ENCODE measurements at places on chromosomes 2 and 18.

- peak; percentile 13 for DNase-seq
These were observed 775 bp downstream of the SNED1 start for GRCh38 chr2:240998995-240999791.

GRCh38 chr18:80172056-80172455, 63.0 kb downstream of the ADNP2 start:
- no peak for DNase-seq

- peak; percentile 10 for DNase-seq
These were observed 18.9 kb downstream of the GPR35 start for GRCh38 chr2:240644171-240644651.

GRCh38 chr2:320561-320960, 32.7 kb upstream of the ALKAL2 start:
- DNase-seq: no peak

DNA sequence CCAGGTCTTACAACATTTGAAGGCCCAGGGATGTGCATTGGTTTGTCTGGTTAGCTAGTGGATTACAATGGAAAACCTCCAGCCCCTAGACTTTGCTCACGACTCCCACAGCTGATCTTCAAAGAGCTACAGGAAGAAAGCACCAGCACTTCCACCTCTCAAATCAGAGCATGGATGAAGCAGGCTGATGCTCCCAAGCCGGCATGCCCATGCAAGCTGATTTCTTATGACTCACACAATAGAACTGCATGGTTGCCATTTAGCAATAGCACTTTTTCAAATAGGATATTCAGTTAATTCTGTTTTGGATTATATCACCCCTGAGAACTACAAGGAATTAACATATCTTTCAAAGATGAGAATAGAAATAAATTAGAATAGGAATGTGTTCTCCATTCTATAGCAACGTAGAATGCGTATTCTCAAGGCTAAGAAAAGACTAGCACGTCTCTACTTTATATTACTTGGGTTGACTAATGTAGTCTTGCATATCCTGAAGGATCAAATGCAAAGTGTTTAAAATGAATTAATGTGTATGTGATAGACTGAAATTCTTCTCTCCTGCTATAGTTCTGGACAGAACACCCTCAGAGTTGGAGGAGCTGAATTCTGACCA, 292.4 kb downstream of the TRIB2 start:
- DNase-seq: no peak

- no peak for DNase-seq
These were observed 20.5 kb downstream of the PUM2 start for GRCh38 chr2:20330192-20330591.

DNA sequence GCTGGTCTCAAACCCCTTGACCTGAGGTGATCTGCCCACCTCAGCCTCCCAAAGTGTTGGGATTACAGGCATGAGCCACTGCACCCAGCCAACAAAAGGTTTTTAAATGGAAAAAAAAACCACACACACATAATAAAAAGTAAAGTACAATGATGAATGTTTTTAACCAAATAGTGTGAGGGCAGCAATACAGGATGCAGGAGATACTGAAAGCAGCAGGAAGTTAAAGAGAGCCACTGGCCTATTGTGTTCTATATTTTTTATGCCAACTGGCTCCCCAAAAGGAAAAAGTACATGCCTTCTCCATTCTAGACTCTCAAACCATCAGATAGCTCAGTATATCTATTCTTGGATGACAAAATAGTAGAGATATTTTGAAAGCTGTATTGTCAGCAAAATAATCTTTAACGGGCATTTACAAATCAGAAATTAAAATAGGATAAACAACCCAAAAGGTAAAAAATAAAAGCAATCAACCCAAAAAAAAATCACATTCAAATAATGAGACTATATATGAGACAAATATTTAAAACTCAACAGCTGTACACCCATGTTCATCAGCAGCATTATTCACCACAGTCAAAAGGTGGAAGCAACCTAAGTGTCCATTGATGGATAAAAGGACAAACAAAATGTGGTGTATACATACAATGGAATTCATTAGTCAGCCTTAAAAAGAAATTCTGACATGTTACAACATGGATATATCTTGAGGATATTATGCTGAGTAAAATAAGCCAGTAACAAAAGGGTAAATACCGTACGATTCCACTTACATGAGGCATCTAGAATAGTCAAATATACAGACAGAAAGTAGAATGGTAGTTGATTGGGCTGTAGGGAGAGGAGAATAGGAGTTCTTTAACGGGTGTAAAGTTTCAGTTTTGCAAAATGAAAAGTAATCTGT, 26.2 kb downstream of the GPATCH11 start:
- no peak for DNase-seq

DNA sequence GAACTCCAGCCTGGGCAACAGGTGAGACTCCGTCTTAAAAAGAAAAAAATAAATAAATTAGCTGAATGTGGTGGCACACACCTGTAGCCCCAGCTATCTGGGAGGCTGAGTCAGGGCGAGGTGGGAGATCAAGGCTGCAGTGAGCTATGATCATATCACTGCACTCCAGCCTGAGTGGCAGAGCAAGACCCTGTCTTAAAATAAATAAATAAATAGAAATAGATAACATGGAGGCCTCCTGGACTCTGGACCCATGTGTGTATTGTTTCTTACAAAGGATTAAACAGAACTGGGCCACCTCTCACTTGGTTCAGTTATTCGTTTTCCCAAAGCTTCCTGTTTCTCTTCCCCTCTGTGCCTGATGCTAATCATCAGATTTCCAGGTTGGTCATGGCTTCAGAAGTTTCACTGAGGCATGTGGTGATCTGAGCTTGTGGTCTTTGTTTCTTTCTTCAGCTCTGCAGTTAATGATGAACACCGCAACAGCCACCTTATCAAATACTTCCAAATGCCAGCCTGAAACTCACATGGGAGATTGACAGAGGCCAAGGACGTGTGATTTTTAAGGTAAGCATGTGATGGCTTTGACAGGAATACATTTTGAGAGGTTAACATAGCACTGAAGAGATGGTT, 83.3 kb upstream of the MAP4K4 start:
- no peak for DNase-seq

DNA sequence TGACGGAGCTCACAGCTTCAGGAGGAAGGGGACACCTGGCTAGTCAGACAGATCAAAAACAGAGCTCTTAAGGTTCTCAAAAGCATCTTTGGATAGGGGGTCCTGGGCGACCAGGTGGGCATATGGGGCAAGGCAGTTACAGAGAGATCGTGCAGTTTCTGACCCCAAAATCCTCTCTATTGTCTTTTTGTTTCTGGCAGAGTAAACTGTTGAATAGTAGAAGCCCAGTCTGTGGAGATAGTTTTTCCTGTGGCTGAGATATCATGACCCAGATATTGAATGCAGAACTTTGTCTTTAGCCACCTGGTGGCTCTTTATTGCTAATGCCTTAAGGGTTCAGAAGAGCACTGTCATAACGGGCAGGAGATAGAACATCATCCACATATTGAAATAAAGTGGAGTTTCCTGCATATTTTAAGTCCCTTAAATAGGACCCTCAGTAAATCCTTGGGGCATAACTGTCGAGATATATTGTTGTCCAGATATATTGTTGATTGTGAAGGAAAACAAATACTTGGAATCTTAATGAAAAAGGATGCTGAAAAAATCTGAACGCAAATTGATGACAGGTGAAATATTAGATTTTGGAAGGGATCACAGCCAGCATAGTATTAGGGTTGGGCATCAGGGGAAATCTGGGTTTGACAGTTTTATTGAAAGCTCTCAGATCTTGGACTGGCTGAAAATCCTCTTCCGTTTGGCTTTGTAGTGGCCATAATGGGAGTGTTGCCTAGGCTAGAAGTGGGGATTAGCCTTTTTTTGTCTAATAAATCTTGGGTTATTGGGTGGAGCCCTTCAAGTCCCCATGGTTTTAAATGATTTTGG, 14.1 kb upstream of the ZDBF2 start:
- DNase-seq: no peak

DNA sequence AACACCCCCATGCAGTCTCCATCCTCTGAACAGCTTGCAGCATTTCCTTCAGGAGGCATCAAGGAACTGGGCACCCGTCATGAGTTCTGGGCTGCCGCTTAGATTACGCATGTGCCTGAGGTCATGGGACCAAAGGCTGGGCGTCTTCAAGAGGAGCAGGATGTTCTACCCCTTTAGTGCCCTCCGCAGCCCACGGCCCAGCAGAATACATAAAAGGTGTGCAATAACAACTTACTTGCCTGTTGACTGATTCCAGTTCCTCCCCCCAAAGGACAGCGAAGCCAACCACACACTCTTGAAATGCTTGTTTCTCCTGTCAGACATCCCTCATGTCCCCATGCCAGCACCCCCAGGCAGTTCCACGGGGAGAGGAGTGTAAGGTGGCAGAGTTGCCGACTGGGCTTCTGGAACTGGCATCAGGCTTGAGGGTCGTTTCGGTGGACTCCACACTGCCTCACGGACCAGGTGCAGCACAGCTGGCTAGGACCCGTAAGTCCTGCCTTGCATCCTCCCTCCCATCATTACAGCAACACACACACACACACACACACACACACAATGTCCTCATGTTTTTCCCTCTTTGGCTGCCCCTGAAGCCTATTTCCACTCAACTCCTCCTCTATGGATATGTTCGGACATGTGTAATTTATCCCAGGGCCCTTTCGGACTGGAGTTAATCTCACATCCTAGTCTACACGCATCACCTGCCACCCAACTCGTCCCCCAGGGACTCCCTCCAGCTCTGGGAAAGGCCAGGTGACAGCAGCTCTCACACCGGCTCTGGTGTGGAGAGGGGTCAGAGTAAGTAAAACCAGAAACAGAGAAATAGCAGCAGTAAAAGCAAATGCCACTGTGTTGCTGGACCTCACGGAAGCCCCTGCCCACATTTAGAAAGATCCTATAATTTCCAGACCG, 200.7 kb downstream of the BCL11A start:
- peak; percentile 73 for DNase-seq

- DNase-seq: no peak
These were observed 108.4 kb upstream of the TTN start for GRCh38 chr2:178915423-178916173.

DNA sequence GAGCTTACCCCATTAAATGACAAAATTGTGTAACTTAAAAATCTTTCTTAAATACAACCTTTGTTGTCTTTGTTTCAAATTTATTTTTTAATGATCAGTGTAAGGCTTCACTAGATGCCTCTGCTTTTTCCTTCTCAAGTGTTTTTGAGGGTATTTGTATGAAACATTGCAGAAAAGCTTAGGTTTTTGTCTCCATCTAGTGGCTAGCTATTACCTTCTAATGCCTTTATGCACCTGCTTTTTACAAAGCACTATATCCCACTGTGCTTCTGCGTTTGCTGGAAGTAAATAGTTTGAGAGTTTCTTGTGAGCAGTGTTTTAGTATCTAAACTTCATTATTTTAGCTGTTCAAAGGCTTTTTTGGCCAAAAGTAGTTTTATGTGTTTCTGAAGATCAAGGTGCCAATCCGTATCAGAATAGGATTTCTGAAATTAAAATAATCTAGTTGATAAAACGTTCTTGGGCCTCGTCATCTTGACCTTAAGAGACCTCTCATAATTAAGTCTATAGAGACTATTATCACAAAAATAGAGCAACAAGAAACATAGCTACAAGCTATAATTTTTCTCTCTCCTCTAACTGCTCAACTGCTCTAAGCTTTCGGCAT, 47.0 kb downstream of the IWS1 start:
- no peak for DNase-seq

DNA sequence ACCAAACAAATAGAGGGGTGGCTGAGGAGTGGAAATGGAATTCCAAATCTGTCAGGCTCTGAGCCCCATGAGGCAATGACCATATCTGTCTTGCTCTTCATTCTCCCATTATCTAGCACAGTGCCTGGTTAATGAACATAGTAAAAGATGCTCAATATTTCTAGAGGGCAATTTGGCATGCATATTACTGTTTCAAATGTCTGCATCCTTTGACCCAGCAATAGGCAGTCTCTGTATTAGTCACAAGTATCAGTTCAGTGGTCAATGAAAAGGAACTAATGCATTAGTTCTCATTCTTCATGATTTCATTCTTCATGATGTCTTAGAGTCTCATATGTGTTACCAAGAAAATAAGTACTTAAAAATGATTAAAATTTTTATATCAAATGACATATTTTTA, 28.4 kb upstream of the MALL start:
- no peak for DNase-seq

DNA sequence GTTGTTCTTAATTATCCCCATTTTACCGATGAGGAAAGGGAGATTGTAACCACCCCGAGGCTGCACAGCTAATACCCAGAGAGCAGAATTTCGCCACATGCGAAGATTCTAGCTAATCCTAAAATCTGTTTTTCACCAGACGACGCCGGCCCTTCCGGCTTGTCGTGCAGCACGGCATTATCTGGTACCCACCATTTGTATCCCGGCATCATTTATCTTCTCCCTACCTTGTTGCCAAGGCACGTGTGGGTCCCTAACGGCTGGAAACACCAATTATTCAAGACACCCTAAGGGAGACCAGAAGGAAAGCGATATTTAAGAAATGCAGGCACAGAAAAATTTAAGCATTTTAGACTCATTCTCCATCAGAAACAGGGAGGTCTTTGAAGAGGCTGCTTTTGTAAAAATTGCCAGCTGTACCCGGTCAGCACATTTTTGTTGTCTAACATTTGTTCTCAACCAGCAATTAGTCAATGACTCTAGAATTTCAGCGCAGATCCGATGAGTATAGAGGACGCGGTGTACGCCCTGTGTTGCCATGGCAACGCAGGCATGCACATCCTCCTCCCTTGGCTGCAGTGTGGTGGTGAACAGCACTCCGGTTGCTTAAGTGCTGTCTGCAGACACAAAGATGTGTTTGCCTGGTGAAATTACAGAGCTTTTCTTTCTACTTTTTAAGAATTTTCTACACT, 111.6 kb downstream of the AGAP1 start:
- no peak for DNase-seq

DNA sequence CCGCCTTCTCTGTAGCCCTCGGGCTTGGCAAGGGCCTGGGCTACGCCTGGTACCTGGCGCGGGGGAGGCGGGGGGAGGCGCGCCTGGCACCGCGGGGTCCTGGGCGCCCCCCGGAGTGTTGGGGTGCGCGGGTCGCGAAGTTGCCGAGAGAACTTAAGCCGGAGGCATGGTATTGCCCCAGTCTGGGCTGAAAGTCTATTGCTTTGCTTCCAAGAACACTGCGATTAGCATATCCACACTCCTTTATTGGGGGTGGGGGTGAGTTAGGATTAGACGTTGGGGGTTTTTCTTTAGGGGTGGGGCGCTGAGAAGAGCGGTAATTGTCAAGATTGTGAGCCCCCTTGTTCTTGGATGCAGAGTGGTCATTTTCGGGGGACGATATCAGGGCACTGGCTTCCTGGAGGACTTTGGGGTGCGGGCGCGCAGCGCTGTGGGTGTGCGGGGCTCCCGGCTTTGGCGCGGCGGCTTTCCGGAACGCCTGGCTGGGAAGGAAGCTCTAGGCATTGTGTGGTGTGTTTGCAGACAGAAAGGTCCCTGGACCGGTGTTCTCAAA, 798 bp downstream of the TANC1 start:
- DNase-seq: no peak

GRCh38 chr18:74023220-74023619, 124.4 kb downstream of the FBXO15 start:
- no peak for DNase-seq

GRCh38 chr18:48785736-48786454, 164.9 kb downstream of the SMAD7 start:
- no peak for DNase-seq

- peak; percentile 7 for DNase-seq
These were observed 151.4 kb downstream of the DYSF start for GRCh38 chr2:71604726-71605120.

GRCh38 chr2:10348891-10349290, 46.2 kb downstream of the HPCAL1 start:
- no peak for DNase-seq

Measured in CD4-positive, alpha-beta T cell treated with Interleukin-15 for 1 hour (primary cell).